ENCODE measurements at places on chromosomes 3 and 15. TPM values are rescaled to one million over a fixed set of nuclear protein-coding genes. Genes with fewer than 3 reads are reported as not detected.

- DNase-seq, result no peak
Observed at GRCh38 chr3:18012436-18012835, 270.0 kb upstream of the TBC1D5 start.

The CAMK1 gene
- 57.8 TPM for total RNA-seq

GRCh38 chr3:57575966-57576626, 20.0 kb downstream of the PDE12 start:
- no peak for DNase-seq

- no peak for DNase-seq
Observed at GRCh38 chr15:50519740-50520425, 26.6 kb downstream of the USP50 start.

DNA sequence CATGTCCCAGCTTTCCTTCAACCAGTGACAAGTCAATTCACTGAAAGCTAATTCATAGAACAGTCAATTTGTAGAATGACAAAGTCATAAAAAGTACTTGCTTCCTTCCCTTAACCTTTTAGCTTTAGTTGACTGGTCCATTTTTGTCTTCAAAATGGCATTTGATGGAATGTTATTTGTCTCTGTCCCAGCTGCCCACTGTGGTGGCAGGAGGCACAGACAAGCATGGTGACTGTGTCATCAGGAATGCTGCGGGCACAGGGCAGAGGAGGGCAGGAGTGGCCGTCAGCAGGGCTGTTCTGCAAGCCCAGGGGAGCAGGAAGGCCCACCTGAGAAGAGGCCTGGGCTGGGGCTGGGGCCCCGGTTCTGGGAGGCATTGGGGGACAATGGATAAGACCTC, 10.0 kb downstream of the IQSEC1 start:
- DNase-seq, result no peak
